ENCODE measurements at places on chromosomes 3 and 15.

DNA sequence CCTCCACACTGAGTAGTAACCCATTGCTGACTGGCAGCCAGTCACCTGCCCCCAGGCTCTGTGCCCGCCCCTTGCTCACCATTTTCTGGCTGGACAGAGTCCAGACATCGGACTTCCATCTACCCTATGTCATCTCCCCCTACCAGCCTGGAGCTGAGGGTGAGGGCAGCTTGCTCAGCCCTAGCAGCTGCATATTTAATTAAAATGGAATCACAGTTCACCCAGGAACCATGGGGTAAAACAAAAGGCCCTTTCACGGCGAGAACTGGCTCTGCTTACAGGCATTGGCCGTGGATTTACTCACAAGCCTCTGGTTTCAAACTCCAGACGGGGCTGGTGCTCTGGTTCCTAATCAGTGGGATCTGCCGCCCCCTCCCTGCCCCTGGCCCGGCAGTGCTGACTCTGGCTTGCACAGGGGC, 94.9 kb upstream of the ATP2B2 start:
- DNase-seq, result no peak

DNA sequence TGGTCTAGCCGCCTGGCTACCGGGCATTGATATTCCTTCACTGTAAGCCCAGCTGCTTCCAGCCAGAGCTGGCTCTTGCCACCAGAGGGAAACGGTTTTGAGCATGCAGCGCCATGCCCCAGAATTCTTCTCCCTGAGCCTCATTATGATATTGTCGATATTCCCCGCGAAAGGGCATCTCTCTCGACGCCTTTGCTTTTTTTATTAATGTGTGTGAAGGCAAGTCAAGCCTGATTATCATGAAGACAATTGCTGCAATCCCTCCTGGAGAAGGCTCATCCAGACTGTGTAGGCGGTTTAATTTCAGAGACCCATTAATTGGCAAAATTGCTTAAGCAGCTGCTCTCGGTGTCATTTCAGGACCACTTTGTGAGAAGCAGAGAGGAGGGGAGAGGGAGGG, 321.2 kb upstream of the TLE3 start:
- no peak for DNase-seq

GRCh38 chr3:197135212-197135611, 105.6 kb upstream of the MELTF start:
- no peak for DNase-seq

DNA sequence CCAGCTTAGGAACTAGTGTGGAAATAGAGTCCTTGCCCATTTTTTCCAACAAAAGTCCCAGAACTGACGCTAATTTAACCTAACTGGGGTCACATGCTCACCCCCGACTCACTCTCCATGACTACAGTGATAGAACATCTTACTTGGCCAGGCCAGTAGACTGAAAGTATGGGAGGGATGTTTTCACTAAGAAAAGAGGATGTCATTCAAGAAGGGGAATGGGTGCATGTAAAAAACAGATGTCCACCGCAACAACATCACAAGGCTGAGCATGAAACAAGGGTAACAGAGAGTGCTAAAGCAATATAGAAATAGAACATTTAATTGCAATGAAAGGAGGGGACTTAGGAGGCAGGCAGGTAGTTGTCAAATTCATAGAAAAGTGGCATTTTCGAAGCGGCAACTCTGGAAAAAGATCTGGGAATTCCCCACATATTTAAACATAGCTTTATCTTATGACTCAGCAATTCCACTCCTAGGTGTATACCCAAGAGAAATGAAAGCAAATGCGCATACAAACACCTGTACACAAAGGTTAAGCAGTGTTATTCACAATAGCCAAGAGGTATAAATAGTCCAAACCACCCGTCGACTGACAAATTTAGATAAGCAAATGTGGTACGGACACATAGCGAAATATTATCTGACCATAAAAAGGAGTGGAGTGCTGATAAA, 41.1 kb upstream of the UBE2E2 start:
- DNase-seq, result no peak

DNA sequence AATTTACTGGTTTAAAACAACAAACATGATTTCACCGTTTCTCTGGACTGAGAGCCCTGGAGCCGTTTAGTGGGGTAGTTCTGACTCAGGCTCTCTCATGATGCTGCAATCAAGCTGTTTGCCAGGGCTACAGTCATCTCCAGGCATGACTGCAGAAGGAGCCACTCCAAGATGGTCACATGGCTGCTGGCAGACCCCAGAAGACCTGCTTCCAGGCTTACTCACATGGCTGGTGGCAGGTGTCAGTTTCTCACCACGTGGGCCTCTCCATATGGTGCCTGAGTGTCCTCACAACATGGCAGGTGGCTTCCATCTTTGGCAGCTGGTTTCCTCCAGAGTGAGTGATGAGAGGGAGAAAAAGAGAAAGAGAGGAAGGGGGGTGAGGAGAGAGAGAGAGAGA, 378.3 kb upstream of the RGMA start:
- DNase-seq, result no peak

GRCh38 chr3:103127737-103128136, 692.9 kb downstream of the ZPLD1 start:
- no peak for DNase-seq

GRCh38 chr15:32704395-32704981, 13.3 kb upstream of the GREM1 start:
- no peak for DNase-seq

DNA sequence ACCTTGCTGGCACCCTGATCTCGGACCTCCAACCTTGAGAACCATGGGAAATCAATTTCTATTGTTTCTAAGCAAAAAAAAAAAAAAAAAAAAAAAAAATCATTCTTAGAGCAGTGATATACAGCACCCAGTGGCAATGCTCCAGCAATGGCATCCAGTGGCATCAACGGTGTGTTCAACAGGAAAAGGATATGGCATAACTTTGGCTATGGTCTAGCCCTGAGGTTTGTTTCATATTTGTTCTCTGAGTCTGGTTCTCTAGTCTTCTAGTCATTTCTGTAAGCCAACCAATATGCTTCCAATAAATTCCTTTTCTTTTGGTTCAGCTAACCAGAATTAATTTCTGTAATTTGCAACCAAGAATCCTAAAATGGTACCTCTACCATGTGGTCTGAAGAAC, 19.2 kb downstream of the DENND4A start:
- DNase-seq, result no peak

DNA sequence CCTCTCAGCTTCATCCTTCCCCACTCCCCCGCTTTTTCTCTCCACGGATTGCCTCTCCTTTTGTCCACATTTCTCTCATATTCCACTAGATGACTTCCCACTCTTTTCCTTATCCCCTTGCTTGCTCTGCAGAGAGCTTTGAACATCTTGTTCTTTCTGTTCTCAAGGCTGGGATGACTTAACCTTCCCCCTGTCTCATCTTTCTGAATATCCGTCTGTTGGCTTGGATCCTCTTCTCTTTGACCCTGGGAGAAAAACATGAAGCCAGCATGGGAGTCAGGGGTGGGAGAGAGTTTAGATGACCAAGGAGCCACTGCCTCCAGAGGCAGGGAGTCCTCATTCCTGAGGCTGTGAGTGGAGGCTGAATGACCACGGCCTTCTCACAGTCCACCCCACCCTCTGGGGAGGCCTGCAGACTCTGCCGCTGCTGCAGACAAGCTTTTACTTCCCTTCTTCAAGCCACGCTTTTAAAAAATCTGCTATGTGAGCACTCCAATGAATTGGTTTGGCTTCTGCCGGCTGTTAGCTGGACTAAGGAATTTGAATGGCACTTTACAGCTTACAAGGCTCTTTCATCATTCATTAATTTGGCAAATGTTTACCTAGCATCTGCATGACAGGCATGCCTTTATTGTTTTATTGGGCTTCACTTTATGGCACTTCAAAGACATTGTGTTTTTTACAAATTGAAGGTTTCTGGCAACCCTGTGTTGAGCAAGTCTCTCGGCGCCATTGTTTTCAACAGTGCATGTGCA, 111.6 kb upstream of the SLC6A6 start:
- no peak for DNase-seq

GRCh38 chr3:39268549-39268900, 11.3 kb downstream of the CX3CR1 start:
- no peak for DNase-seq

DNA sequence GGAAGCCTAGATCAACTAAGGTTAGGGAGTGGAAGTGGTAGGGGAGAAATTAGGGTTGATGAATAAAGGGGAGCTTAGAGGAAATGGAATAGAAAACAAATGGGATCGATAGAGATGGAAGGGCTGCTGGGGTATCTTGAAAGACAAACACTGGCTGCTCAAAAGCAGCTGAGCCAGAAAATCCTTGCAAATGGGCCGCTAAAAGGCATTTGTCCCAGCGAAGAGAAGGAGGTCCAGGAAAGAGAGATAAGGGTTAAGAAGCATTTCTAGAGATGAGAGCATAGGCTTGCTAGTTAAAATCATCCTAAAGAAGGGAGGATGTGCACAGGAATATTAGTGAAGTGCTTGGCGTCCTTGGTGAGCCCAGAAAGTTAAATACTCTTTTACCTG, 258.0 kb upstream of the CBLB start:
- DNase-seq, result no peak

DNA sequence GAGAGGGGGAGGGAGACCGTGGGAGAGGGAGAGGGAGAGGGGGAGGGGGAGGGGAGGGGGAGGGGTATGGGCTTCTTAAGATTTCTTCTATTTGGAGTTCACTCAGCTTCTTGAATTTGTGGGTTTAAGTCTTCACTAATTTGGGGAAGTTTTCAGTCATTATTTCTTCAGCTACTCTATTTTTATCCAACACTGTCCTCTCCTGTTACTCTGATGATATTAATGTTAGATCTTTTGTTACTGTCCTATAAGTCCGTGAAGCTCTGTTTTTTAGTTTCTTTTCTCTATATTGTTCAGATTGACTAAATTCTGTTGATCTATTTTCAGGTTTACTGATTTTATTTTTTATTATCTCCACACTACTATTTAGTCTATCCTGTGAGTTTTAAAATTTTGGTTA, 351.5 kb upstream of the TPM1 start:
- no peak for DNase-seq

DNA sequence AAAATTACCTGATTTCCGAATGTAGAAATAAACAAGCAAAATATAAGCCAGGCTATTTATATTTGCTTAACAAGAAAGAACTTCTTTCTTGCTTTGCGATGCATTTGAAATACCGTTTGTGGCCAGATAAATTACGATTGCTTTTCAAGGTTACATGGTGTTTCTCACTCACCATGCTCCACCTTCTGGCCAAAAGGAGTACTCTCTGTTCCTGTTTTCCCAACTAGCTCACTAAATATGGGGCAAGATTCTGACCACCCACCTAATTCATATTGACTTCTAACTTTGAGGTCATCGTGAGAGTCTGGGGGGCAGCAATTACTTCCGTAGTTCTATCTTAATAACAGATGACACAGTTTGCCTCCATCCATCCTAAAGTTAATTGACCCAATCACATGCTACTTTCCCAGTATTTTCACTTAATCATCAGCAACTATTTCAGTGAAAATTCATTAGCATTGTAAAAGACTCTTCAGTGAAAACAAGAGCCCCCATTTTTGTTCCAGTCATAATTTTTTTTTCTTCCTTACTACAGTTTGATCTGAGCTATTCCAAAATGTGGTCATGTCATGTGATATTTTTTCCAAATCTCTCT, 25.9 kb downstream of the ACP3 start:
- DNase-seq, result no peak

GRCh38 chr15:69994429-69995205, 103.1 kb downstream of the TLE3 start:
- DNase-seq, result no peak

DNA sequence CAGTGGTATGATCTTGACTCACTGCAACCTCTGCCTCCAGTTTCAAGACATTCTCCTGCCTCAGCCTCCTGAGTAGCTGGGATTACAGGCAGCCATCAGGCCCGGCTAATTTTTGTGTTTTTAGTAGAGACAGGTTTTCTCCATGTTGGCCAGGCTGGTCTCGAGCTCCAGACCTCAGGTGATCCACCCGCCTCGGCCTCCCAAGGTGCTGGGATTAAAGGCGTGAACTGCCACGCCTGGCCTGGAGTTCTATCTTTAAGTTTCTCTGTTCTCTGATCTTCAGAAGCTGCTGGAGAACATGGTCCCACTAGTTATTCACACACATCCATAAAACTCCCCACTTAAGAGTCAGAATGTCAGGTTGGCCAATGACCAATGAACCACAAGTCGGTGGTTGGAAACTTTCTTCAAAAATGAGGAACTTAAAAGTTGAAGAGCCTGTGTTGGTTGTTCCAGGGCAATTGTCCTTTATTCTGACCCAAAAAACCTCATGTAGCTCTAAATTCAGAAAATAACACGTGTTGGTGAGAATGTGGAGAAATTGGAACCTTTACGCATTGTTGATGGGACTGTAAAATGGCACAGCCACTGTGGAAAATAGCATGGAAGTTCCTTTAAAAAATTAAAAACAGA, 55.9 kb upstream of the PIK3CB start:
- no peak for DNase-seq

DNA sequence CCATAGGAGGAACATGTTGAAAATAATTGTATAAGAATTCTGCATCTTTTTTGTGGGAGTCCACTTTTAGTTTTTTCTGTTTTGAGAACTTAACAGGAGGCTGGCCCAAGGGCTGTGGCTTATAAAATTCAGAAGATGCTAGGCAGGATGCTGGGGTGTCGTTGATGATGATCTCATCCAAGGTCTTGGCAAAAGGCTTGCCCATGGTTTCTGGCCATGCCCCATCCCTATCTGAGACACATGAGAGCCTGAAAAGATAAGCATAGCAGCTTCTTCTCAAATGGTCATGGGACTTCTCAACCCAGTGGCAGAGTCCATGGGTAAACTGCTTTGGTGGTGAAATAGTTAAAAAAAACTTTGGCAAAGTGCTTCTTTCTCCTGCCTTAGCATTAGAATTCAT, 35.2 kb downstream of the CMSS1 start:
- DNase-seq, result no peak

- no peak for DNase-seq
Measured at GRCh38 chr15:41333026-41333562, 413 bp downstream of the NUSAP1 start.

DNA sequence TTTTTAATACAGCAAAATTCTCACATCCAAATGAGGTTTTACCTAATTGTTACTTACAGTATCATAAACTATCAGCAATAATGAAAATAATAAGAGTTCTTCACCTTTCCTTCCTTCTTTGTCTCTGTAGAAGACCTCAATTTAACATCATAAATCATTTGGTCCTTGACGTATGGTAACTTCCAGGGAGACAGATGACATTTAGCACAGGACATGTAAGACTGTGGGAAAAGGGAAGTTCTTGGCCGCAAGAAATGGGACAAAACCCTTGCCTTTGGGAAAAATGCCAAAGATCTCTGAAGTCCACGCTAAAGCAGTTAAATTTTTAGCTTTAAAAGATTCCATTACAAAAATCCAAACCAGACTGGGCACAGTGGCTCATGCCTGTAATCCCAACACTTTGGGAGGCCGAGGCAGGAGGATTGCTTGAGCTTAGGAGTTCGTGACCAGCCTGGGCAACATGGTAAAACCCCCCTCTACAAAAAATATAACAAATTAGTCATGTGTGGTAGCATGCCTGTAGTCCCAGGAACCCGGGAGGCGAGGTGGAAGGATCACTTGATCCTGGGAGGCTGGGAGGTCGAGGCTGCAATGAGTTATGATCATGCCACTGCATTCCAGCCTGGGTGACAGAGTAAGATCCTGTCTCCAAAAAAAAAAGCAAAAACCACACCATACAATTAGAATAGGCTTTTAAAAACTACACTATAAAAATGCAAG, 8.8 kb downstream of the PTPN9 start:
- no peak for DNase-seq

- no peak for DNase-seq
Measured at GRCh38 chr15:52204657-52205056, 13.5 kb upstream of the GNB5 start.

GRCh38 chr3:59406943-59407342, 357.1 kb upstream of the CFAP20DC start:
- no peak for DNase-seq

- no peak for DNase-seq
Measured at GRCh38 chr3:138439646-138440045, 5.2 kb downstream of the ESYT3 start.

- no peak for DNase-seq
Measured at GRCh38 chr3:193665370-193665989, 72.5 kb downstream of the OPA1 start.

All from AG04449 (cell line).